Coronary artery (tissue), 2 donors: ENCODE measurements at places on chromosomes 1 and 21.

DNA sequence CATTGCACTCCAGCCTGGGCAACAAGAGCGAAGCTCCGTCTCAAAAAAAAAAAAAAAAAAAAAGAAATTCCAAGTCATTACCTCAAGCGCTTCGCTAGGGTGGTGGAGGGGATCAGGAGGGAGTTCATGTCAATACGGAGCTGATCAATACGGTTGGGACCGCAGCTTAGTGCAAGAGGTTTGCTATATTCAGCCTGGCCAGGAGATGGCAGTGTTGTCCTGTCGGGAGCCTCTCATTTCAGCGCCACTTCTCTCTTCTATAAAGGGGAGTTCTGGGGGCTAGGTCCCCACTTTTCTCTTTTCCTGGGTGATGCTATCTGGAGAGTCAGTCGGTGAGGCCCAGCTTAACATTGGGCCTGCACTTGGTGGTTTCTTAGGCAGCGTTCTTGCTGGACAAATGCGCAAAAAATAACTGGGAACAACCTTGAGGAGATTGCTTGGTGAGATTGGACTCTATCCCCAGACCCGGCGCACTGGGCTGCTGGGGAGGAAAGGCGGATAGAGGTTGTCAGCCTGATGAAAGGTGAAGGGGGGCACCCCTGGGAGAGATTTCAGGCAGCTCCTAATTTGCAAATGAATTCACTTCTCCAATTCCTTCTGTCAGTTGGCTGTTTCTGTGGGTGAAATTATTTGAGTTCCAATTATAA, 40.4 kb downstream of the KIAA0040 start:
- no peak for DNase-seq

DNA sequence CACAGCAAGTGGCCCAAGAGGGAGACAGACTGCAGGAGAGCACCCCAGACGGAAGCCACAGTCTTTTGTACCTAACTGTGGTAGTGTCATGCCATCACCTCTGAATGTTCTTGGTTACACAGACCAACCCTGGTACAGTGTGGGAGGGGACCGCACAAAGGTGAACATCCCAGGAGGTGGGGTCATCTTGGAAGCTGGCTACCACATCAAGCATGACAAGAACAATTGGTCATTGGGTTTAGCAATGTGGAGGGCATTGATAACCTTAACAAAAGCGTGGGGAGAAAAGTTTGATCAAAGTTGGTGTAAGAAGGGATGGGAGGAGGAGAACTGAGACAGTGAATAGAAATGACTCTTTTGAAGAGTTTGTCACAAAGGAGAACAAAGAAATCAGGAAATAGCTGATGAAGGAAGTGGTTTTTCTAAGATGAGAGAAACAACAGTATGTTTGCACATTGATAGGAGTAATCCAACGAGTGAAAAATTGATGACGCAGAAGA, 87.1 kb upstream of the CACNA1E start:
- DNase-seq = no peak

- DNase-seq = no peak
Measured at GRCh38 chr1:98344731-98345130, 316.8 kb upstream of the SNX7 start.

- no peak for DNase-seq
Measured at GRCh38 chr1:35179908-35180307, 13.0 kb downstream of the SFPQ start.

- no peak for DNase-seq
Measured at GRCh38 chr1:245997471-245998258, 509.4 kb downstream of the SMYD3 start.

DNA sequence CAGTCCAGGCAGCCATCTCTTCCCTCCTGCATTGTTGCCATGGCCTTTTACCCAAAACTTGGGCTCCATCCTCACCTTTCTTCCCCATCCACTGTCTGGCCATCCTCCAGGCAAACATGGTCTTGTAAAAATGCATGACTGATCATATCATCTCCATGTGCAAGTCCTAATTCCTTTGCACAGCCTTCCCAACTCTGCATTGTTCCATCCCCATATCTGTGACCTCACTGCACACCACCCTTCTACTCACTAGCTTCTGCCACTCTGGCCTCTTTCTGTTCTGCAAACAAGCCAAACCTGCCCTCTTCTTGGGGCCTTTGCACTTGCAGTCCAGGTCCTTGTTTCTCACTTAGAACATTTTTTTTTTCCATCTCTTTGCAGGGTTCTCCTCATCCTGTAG, 230.1 kb upstream of the GJB5 start:
- no peak for DNase-seq

GRCh38 chr1:18440385-18441226, 40.1 kb upstream of the KLHDC7A start:
- DNase-seq = no peak

DNA sequence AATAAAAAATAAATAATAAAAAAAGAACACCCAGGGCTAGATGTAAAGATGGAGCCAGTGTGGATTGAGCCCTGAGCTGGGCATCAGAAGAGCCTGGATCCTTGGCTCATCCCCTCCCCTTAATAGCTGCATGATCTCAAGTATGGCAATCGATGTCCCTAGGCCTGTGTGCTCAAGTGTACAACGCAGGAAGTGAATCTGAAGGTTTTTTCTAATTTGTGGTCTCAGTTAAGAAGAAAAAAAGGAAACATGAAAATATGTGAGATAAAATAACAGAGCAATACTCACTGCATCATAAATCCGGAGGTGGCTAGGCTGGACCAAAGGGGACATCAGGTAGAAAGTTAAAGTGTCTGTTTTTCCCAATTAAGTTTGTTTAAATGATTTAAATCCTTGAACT, 47.3 kb upstream of the SLC44A3 start:
- DNase-seq = no peak

- DNase-seq = no peak
Measured at GRCh38 chr1:77986810-77987209, 7.9 kb upstream of the FUBP1 start.

GRCh38 chr1:51345300-51345687, 14.9 kb upstream of the TTC39A start:
- no peak for DNase-seq

GRCh38 chr1:37410105-37410504, 64.3 kb upstream of the ZC3H12A start:
- DNase-seq = no peak

DNA sequence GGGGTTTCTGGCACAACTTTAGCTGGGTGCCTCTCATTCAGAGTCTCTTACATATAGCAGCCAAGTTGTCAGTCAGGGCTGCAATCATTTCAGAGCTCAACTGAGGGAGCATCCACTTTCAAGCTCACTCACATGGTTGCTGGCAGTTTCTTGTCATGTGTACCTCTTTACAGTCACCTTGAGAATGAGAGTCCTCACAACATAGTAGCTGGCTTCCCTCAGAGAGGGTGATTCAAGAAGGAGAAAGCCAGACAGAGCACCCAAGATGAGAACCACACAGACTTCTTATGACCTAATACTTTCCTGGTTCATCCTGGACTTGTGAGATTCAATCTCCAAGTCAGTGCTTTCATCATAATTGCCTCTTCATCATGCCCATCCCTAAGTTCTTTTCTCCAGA, 57.2 kb downstream of the DPT start:
- DNase-seq = no peak

GRCh38 chr1:232463225-232463624, 166.7 kb downstream of the SIPA1L2 start:
- no peak for DNase-seq

- no peak for DNase-seq
Measured at GRCh38 chr1:245278846-245279245, 124.1 kb downstream of the KIF26B start.

DNA sequence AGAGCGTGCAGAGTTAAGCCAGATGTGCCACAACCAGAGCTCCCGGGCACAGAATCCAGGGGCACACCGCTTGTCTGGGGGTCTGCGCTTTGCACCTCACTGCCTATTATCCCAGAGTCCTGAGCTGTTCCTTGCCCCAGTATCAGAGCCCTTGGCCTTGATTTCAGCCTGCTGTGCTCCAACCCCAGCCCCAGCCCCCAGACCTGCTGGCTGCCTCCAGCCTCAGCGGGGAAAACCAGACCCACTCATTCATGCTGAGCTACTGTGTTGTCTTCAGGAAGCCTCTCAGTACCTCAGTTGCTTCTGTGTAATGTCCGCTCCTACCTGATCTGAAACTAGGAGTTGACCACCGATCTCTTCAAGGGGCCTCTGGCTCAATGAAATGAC, 1.1 kb downstream of the IKBKE start:
- DNase-seq = no peak

GRCh38 chr1:80926531-80926930, 874.2 kb upstream of the ADGRL2 start:
- DNase-seq = no peak

GRCh38 chr21:43985690-43986251, 26.3 kb upstream of the TRAPPC10 start:
- no peak for DNase-seq

GRCh38 chr1:29320156-29320940, 84.0 kb downstream of the PTPRU start:
- no peak for DNase-seq

GRCh38 chr1:110608247-110608646, 2.1 kb upstream of the KCNA2 start:
- no peak for DNase-seq

GRCh38 chr1:118093017-118093416, 92.0 kb downstream of the SPAG17 start:
- no peak for DNase-seq

GRCh38 chr1:185328255-185328654, 11.2 kb upstream of the IVNS1ABP start:
- no peak for DNase-seq

DNA sequence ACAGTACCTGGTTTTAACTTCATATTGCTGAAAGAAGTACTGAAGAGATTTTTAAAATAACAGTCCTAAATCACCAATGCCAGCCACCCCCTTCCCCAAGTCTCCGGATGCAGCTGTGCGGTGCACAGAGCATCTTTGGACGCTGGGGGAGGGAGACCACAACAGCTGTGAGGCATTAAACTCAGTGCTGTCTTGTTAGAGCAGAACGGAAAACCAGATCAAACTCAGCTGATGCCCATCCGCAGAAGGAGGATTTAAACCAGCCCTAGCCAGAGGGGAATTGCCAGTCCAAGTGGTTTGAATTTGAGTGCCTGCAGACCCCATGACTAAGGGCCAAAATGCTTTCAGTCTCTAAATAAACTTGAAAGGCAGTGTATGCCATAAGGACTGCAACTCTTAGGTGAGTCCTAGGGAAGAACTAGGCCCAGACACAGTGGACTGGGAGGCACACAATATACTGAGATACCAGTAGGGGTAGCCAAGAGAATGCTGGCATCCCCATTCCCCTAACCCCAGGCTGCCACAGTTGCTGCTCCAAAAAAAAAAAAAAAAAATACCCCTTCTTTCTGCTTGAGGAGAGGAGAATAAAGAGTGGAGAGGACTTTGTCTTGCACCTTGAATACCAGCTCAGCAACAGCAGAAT, 576.2 kb downstream of the NEGR1 start:
- DNase-seq = no peak

- no peak for DNase-seq
Measured at GRCh38 chr1:171664976-171665375, 12.5 kb upstream of the MYOC start.

DNA sequence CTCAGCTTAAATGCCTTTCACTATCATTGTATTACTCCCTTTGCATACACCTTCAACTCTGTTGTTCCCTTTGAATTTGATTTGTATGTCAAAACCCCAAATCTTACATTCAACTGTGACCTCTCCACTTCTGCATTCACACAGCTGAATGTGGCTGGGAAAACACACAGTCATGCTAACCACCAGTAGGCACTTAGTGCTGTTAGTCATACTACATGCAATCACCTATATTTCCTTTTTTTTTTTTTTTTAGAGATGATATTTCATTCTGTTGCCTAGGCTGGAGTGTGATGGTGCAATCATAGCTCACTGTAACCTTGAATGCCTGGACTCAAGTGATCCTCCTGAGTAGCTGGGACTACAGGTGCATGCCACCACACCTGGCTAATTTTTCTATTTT, 16.2 kb downstream of the BTBD8 start:
- no peak for DNase-seq

DNA sequence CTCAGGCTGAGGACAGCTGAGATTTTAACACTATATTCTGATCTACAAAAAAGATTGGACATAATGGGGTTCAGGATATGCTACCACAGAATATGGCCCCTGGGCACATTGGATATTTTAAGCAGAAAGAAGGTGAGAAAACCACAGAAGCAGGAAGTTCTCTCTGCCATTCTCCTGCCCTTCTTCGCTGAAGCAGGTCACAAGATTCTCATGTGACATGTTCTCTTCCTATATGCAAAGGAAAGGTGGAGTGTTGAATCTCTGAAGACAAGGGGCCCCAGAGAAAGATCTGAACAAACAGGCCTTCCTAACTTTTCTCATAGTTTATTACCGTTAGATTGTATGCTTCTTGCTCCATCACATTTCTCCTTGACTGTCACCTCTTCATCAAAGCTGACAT, 285.7 kb downstream of the S1PR1 start:
- no peak for DNase-seq

GRCh38 chr1:27959792-27960603, at the start of gene XKR8:
TSS of gene XKR8 (plus strand) at chr1:27959973. CDS start at chr1:27960070, 97 bp downstream.
- peak; percentile 84 for DNase-seq

- no peak for DNase-seq
Measured at GRCh38 chr1:198176179-198176578, 19.4 kb downstream of the NEK7 start.

DNA sequence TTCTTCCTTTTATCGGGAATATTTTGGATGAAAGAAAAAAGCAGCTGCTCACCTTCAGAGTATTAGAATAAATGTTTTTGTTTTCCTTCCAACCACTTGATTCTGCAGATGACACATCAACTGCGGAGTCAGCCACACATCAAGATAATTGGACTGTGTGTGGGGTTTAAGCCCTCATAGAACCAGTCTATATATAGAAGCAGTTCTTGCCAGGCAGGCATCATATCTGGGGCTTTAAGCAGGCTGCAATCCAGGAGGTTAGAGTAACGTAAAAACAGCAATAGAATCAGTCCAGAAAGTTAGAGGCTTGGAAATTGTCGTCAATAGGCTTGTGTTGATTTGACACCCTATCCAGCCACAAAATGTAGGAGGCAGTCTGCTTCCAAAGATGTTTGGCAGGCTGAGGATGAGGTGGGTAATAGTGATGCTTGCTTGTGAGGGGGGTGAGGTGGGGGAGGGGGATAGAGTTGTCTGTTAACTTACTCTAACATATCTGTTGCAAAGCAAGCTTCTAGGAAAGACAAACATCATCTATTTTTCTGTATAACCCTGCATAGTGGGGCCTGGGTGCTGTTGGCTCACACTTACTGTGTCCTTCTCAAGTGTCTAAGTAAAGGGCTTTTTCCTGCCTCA, 64.8 kb downstream of the PEX14 start:
- no peak for DNase-seq

DNA sequence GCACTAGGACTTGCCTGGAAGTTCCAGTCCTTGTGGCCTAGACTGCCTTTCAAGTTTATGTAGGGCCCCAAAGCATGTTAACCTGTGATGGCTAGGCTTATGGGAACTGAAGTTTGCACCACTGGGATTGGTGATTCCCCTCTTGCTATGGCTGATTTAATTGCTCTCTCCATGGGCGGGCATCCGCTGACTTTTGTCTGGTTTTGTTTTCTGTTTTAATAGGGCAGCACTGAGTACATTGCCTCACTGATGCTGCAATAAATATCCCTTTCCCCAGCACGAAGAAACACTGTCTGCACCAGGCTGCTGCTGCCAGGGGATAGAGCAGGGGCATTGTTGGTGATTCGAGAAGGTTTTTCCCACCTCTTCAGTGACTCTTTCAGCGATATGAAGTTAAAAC, 73.3 kb upstream of the PDE4B start:
- no peak for DNase-seq

- DNase-seq = no peak
Measured at GRCh38 chr1:183876309-183876708, 71.4 kb downstream of the RGL1 start.
